ENCODE measurements at places on chromosomes 7 and 10.

GRCh38 chr10:63414481-63415260 lies 51.1 kb downstream of the JMJD1C start:
- no peaks in the 10 kb centered on the region for H3K36me3 ChIP-seq
- H3K27ac ChIP-seq, result no peak overlapping the region
- no peak for DNase-seq
- H3K4me1 ChIP-seq, result peaks cover 5% of the 10 kb centered on the region
- H3K4me3 ChIP-seq, result no peak overlapping the region
- H3K27me3 ChIP-seq, result no peaks in the 10 kb centered on the region

DNA sequence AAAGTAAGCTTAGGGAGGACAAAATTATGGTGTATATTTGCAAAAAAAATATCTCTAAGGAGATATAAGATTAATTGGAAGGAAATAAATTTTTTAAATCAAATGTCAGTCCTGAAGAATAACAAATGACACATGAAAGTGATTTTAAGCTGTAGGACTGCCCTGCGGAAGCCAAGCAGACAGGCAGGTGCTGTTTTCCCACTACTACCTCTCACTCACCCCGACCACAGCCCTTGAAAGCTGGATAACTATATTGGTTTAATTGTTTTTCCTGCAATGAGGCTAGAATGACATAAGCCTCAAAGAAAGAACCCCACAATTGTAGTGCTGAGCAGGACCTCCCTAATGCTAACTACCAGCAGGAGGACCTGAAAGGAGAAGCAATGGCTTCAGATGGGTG lies 68.6 kb upstream of the VIPR2 start:
- H3K36me3 ChIP-seq, result no peaks in the 10 kb centered on the region
- H3K27me3 ChIP-seq, result peaks cover 2% of the 10 kb centered on the region
- no peak overlapping the region for H3K27ac ChIP-seq

DNA sequence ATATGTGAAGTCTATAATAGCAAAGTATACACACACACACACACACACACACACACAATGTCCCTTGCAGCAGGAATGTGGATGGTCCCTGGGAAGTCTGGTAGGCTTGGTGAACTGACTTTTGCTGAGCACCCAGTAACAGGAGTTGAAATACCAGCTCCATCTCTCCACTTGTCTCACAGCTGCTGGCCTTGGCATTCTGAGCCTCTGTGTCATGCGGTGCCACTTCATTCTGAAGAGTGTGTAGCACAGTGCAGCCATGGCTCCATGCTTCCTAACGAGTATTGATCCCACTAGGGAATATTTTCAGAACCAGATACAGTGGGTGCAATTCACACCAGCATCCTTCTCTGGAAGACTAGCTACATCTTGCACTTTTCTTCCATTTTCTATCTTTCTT lies 192.4 kb downstream of the ADARB2 start:
- no peaks in the 10 kb centered on the region for H3K27me3 ChIP-seq
- H3K4me1 ChIP-seq, result no peaks in the 10 kb centered on the region
- H3K27ac ChIP-seq, result no peak overlapping the region
- no peaks in the 10 kb centered on the region for H3K36me3 ChIP-seq
- DNase-seq, result no peak

GRCh38 chr10:34155812-34156211 lies 659.3 kb downstream of the PARD3 start:
- H3K27me3 ChIP-seq, result no peaks in the 10 kb centered on the region
- DNase-seq, result no peak
- no peaks in the 10 kb centered on the region for H3K36me3 ChIP-seq
- no peaks in the 10 kb centered on the region for H3K4me1 ChIP-seq

DNA sequence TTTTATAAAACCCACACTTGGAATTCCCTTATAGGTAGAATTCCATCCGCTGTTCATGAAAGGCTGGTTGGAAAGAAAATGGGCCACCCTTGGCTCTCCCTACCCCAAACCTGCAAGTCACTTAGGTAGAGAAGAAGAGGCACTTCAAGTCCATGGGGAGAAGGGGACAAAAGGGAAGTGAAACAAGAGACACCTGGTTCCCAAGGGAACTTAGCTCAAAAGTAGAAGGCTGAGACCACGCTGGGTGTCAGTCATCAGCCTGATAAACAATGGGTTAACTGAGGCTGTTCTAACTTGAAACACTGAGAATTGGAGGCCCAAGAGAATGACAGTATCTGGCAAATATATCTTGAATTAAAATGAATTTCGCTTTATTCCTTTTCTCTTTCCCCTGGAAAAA lies 330.8 kb upstream of the NFE2L3 start:
- peaks cover 6% of the 10 kb centered on the region for H3K27me3 ChIP-seq
- H3K36me3 ChIP-seq, result no peaks in the 10 kb centered on the region
- no peak for DNase-seq
- H3K27ac ChIP-seq, result no peak overlapping the region
- no peak overlapping the region for H3K4me3 ChIP-seq
- H3K4me1 ChIP-seq, result no peaks in the 10 kb centered on the region

DNA sequence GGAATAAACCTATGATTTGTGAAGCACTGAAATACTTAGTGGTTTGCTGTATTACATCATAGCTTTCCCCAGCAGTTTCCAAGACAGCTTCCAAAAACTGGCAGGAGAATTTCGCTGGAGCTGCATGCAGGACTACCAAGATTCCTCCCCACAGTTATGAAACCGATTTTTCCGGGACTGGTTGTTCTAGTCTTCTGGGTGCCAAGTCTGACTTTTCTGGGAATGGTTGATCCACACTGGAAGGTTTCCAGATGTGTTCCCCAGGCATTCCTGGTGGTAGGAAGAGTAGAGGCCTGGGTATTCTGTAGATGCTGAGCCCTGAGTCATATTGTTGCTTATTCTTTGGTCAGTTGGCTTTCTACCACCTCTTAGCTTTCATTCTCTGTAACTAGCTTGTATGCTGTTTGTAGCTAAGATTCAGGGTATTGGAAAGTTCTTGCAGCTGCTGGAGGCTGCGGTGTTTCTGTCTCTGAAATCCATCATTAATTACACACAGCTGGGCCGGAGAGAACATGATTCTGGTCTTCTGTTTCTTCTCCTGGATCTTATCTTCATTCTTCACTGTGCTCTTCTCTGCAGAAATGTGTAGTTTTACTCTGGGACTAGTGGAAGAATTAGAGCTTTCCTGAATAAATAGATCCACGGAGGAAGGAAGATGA lies 6.3 kb downstream of the ABCC2 start:
- H3K27ac ChIP-seq, result no peak overlapping the region
- no peak for DNase-seq
- no peaks in the 10 kb centered on the region for H3K36me3 ChIP-seq
- no peak overlapping the region for H3K4me3 ChIP-seq
- no peaks in the 10 kb centered on the region for H3K4me1 ChIP-seq

All from T-cell (primary cell).